ENCODE measurements at places on chromosomes 2 and 18. TPM values are rescaled to one million over a fixed set of nuclear protein-coding genes. Genes with fewer than 3 reads are reported as not detected.

RAX gene
- total RNA-seq: 0.39 TPM

CTAGE1 gene
- not detected for total RNA-seq

FABP1 gene
- not detected for total RNA-seq

SOWAHC gene
- 20.8 TPM for total RNA-seq

LIPG gene
- 8.1 TPM for total RNA-seq

ACOXL gene
- 0.30 TPM for total RNA-seq

NHEJ1 gene
- total RNA-seq: 10.7 TPM

KLHL41 gene
- 414 TPM for total RNA-seq

DNA sequence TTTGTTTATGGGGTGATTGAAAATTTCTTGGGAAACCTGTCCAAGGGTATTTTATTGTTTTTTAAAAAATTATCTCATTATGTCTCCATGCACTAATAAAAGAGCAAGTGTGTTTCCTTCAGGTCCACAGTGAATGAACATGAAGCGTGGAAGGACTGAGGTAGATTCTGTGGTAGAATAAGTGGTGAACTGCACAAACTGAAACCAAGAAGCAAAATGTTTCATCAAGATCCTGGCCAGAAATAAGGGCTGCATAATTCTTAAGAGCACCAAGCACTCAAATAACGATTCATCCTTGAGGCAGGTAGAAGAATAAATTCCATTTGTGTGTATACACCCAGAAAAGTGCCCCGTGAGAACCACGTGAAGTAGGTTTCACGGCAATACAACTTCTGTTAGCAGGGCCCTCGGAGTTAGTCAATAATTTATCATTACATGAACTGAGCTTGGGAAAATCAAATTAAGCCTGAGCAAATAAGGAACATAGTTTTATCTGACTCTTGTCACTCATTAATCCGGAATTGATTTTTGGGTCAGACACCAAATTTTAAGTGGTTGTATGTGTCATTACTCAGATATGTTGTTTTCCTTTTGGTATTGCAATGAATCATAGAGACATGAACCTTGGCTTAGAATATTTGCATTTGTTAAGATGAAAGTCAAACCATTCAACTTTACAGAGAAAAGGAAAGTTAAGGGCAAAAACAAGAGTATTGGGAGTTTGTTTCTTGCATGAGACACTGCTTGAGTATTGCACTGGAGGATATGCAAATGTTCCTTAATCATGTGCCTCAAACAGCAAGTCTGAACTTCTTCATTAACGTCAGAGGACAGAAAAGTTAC is 472.6 kb upstream of the NETO1 start:
- DNase-seq: no peak

GRCh38 chr18:2306606-2307005 is 264.7 kb downstream of the METTL4 start:
- DNase-seq: no peak

DNA sequence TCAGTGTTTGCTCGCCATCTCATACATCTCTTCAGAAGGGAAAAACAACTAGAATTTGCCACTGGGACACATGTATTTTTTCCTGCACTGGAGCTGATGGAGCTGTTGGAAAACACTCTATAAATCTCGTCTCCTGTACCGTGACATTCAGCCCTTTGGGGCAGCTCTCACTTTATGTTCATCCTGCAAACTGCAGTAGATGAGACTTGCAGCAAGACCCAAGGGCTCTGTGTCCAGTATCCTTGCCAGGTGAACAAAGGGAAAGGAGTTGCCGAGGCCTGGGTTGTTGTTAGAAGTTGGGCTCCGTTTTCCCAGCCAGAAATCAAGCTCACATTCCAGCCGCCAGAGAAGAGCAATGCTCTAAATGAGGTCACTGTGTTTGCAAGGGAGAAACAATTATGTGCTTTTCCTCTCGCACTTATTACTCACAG is 285.1 kb downstream of the SLC4A3 start:
- peak; percentile 86 for DNase-seq

GRCh38 chr2:36235426-36235825 is 120.2 kb upstream of the CRIM1 start:
- DNase-seq: no peak

DNA sequence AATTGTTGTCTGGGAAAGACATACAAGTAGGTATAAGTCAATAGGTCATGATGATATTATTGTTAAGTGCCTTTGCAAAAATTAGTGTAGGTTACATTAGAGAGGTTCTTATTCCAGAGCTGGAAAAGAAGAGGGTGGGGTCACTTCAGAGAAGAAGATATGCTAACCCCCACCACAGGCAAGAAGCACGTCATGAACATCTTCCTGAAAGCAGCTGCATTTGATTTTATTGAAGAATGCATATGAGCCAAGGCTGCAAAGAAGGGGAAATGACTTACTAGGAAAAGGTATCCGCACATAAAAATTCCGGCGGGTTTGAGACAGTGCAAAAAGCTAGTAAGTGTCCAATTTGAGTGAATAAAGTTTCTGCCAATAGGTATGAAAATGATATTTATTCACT is 195.3 kb upstream of the CDH2 start:
- DNase-seq: no peak

GRCh38 chr18:59461171-59461570 is 102.1 kb upstream of the LMAN1 start:
- no peak for DNase-seq

GRCh38 chr2:63736354-63736753 is 105.3 kb upstream of the UGP2 start:
- peak; percentile 87 for DNase-seq

DNA sequence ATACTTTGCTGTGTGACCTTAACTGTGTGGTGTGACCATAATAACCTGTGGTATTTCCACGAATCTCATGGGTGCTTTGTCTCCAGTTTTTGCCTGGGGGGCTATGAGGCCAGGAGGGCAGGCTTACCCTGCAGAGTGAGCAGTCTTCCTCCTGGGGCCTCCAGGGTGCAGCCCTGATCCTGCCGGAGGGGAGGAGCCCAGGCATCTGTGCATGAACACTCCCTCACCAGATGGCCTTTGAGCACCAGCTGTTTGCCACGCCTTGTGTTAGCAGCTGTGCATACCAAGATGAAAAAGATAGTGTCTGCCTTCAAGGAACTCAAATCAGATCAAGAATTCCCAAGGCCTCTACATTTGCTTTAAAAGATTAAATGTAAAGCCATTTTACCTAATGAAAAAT is 75.0 kb upstream of the RBM44 start:
- peak; percentile 60 for DNase-seq

DNA sequence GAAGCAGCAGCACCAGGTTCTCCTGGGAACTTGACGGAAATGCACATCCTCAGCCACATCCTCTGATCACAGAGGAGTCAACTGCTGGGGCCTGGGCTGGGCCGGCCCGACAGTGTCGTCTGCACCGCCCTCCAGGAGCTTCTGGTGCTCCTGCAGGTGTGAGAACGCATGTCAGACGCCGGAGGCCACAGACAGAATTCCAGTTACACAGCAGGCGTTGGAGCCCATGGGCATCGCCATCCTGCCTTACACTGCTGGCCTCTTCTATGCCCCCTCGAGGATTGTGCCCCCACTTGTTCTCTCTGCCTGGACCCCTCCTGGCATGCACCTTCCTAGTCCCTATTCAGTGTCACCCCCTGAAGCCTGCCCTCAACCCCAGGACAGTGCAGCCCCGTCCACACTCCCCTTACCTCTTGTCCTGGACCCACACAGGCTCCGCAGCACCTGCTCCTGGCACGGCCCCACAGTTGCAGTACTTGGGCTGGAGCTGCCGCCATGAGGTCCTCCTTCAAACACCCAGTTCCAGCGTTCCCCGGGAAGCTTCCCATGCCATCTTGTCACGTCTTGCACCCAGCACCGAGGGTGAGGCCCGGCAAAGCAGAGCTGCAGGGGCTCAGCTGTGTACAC is 37.5 kb downstream of the ADI1 start:
- DNase-seq: no peak

- DNase-seq: no peak
These were observed 658.7 kb downstream of the EPHA4 start for GRCh38 chr2:220913384-220913783.

DNA sequence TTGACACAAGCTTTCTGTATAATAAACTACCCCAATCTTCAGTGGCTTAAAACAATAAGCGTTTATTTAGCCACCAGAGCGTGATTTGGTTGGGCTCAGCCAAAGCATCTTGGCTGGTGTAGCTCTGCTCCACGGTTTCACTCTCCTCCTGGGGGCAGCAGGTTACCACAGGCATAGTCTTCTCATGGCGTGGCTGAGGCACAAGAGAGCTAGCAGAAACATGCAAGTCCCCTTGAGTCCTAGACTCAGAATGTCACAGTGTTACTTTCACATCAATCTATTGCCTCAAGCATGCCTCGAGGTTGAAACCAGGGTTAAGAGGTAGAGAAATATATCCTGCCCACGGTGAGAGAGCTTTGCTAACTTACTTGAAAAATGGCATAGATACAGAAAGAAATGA is 19.9 kb upstream of the SLC9A2 start:
- DNase-seq: no peak
